Pancreas (tissue), 10 donors: ENCODE measurements at places on chromosomes 4 and X.

GRCh38 chr4:78627046-78627965 lies 75.7 kb downstream of the ANXA3 start:
- no peak for DNase-seq

GRCh38 chrX:56803850-56804681 lies 75.0 kb downstream of the NBDY start:
- DNase-seq: peak; percentile 25

GRCh38 chrX:134794692-134795091 lies 136.4 kb upstream of the PLAC1 start:
- DNase-seq: no peak

DNA sequence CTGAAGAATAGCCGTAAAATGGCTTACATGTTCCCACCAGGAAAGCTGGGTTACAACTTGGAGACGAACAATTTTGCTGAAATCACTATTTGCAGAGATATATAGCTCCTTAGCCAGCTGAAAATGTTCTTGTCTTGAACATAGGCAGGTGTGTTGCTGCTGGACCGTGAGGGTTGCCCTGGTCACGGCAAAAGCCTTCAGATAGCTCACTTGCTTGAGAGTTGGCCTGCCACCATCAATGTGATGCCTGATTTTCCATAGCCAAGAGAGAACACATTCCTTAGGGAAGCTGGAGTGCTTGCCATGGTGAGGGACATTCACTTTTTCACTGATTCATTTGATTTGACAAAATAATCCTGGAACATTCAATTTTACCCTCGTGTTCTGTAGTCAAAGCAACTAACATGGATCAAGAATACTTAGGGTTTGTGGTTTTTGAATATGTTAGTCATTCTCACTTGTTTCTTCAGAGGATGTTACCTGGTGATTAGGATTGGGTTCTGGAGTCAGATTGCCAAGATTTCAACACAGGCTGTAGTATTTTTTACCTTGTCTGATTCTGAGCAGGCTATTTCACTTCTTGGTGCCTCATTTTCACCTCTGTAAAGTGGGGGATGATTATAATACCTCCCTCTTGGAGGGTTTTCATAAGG lies 536.9 kb downstream of the RAPGEF2 start:
- DNase-seq: no peak

DNA sequence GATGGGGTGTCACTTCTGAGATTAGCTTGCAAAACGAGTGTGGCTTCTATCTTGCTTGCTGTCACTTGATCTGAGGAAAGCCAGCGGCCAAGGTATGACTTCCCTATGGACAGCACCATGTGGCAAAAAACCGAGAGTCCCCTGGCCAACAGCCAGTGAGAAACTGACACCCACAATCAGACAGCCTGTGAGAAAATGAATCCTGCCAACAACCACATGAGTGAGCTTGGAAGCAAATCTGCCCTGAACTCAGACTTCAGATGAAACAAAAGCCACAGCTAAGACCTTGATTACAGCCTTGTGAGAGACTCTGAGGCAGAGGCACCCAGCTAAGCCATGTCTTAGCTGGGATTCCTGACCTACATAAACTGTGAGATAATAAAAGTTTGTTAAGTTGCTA lies 45.5 kb downstream of the PPP1R2C start:
- peak; percentile 45 for DNase-seq

- no peak for DNase-seq
Observed at GRCh38 chr4:27474691-27475090, 614.0 kb downstream of the STIM2 start.

DNA sequence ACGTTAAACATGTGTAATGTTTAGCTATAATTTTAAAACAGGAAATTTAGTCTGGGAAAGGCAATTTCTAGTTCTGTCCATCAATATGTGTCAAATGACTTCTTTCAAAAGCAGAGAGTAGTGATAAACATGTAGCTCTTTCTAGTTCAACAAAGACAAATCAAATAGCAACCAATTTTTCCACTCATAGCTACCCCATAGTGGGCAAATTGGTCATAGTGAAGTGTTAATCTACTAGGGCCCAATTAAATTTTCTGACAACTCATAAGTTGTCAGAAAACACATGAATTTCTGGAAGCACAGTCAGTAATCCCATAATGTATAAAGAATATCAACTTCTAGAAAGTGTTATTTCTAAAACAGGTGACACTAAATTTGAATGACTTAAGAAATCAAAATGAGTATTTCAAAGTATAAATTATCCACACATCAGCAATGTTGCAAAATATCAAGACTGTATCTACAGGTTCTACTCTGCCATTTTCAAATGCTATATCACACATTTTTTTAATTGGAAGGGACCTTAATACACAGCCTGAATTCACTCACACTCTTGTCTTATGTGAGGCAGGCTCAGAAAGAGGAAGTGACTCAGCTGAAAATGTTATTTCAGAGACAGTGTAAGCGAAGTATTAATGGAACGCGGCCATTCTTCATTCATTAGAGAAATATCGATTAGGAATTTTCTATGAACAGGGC lies 7.7 kb downstream of the OCIAD2 start:
- DNase-seq: no peak

DNA sequence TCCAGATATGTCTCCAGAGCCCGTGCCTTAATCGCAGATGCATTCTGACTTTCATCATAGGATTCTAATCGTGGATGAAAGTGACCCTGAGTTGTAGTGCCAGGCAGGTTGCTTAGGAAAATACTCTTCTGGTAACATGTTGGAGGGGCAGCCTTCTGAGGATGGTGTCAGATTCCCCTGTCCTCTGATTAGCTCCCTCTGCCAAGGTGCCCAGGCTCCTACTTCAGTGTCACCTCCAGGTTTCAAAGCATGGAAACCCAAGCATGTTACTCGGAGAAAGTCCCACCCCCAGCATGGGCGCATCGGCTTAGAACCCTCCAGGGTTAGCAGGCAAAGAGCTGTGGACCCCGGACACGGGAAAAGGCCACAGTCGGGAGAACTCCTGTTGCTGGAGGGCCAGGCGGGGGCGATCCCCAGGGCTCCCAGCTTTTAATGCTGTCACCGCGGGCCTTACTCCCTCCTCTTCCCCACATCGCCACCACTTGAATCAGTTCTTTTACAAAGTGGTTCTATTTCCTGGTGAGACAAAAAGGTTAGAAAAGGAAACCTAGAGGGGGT lies 44.5 kb downstream of the TRIM2 start:
- no peak for DNase-seq

DNA sequence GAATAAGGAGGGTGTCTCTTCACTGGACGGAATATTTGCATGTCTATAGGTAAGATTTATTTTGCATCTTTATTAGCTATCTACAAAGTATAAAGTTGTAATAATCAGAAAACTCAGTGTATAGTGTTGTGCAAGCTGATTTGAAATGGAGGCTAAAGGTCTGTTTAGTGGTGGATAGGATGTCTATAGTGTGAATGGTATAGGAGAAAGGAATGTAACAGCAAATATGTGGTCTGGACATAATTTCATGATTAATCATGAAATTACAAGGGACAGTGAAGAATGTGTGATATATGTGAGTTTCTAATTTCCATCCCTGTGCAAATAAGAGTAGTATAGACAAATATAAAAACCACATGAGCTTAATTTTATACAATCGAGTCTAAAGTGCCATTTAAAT lies 79.3 kb upstream of the CAMK2D start:
- no peak for DNase-seq

- DNase-seq: no peak
Observed at GRCh38 chrX:54633641-54634040, 103.6 kb downstream of the GNL3L start.

GRCh38 chr4:81136161-81136905 lies 78.7 kb downstream of the PRKG2 start:
- DNase-seq: no peak

DNA sequence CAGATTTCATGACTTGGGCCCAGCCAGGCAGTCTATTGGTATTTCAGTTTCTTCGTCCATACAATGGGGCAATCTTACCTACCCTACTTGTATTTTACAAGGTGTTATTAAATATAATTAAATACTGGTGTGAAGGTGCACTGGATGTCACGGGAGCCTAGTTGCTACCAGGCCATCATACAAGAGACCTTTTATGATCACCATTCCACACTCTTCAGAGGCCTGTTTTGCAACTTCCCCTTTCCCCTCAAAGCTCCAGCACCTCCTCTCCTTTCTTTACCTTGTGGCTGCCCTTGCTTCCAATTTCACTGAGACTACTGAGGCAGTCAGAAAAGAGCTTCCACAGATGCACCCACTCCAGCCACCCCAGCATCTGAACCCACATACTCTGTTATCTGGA lies 93.8 kb upstream of the HELT start:
- DNase-seq: no peak

GRCh38 chrX:53494436-53494835 lies 60.3 kb upstream of the HSD17B10 start:
- no peak for DNase-seq

DNA sequence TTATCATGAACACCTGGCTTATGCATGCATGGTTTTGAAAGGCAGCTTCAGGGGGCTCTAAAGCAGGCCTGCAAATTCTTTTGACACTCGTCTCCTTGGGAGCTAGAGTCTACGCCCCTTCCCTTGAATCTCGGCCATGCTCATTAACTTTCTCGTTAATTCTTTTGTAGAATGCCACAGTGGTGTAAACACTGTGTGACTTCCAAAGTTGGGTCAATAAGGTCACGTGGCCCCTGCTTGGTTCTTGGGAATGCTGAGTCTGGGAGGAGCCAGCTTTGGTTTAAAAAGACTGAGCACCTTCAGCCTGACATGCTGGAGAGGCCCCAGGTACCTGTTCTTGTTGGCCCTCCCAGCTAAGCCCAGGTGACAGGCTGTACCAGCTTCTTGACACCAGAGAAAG lies 228.4 kb downstream of the DHRSX start:
- DNase-seq: no peak

DNA sequence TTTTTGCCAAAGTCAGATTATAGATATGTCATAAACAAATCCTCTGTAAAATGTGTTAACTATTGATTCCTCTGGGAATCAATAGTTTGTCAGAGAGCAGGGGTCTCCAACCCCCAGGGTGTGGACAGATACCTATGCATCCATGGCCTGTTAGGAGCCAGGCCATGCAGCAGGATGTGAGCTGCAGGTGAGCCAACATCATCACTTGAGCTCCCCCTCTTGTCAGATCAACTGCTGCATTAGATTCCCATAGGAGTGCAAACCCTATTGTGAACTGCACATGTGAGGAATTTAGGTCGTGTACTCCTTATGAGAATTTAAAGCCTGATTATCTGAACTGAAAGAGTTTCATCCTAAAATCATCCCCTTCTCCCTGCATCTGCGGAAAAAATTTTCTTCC lies 1365.4 kb downstream of the ARAP2 start:
- no peak for DNase-seq

- no peak for DNase-seq
Observed at GRCh38 chrX:15864023-15864422, 9.4 kb upstream of the AP1S2 start.

GRCh38 chr4:134215620-134216344 lies 14.2 kb upstream of the PABPC4L start:
- DNase-seq: no peak

DNA sequence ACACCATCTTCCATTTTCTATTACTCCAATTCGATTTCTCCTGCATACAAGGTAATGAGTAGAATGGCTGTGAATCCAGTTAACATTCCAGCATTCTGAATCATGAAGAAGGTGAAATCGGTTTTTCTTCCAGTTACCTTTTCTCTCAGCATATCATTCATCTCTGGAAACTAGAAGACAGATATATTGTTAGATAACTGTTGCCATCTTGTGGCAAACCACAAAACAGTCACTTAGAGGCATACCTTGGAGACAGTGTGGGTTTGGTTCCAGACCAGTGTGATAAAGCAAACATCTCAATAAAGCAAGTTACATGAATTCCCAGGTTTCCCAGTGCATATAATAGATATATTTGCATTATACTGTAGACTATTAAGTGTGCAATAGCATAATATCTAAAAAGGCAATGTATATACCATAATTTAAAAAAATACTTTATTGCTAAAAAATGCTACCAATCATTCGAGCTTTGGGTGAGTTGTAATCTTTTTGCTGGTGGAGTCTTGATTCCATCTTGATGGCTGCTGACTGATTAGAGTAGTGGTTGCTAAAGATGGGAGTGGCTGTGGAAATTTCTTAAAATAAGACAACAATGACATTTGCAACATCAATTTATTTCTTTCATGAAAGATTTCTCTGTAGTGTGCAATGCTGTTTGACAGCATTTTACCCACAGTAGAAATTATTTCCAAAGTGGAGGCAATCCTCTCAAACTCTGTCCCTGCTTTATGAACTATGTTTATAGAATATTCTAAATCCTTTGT lies 82.1 kb downstream of the SLC39A8 start:
- no peak for DNase-seq

- DNase-seq: no peak
Observed at GRCh38 chr4:139834226-139834662, 168.6 kb downstream of the MGST2 start.

DNA sequence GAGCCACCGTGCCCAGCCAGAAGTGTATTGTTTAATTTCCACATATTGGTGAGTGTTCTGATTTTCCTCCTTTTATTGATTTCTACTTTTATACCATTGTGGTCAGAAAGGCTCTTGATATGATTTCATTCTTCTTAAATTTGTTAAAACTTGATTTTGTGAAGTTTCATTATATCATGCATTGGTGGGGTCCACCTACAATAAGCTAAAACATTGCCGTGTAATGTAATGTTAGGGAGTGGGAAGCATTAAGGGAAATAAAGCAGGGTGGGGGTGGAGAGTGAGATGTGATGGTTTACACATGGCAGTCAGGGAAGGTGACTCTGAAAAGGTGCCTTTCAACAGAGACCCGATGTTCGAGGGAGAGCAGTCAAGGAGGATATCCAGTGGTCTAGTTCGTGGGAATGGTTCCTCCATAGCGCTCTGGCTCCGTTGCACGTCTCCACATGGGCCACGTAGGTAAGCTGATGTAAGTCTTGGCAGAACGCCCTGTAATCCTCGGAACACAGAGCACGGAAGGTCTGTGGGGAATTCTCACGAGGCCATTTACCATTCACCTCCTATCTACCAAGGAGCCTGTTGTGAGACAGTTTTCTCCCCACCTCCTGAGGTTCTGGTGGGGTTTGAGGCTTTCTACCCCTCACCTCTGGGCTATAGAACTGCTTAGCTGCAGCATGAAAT lies 7.7 kb upstream of the WDR13 start:
- DNase-seq: no peak

DNA sequence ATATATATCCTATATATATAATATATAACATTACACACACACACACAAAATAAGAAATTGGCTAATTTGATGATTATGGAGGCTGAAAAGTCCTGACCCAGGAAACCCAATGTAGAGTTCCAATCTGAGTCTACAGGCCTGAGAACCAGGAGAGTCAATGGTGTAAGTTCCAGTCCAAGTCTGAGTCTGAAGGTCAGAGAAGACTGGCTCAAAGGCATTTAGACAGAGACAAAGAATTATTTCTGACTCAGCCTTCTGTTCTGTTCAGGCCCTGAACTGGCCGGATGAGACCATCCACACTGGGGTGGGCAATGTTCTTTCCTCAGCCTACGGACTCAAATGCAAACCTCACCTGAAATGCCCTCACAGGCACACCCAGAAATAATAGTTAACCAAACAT lies 60.6 kb upstream of the STX18 start:
- no peak for DNase-seq

GRCh38 chrX:105758754-105759153 lies 63.6 kb upstream of the NRK start:
- DNase-seq: no peak

GRCh38 chr4:78953769-78954666 lies 14.8 kb upstream of the PAQR3 start:
- no peak for DNase-seq

- DNase-seq: peak; percentile 17
Observed at GRCh38 chr4:152996672-152997071, 60.5 kb downstream of the FHDC1 start.
